Astrocyte of the spinal cord (primary cell): ENCODE measurements at places on chromosomes 7 and 10.

GRCh38 chr10:43312612-43313011 lies 45.7 kb upstream of the RASGEF1A start:
- no peak for DNase-seq

DNA sequence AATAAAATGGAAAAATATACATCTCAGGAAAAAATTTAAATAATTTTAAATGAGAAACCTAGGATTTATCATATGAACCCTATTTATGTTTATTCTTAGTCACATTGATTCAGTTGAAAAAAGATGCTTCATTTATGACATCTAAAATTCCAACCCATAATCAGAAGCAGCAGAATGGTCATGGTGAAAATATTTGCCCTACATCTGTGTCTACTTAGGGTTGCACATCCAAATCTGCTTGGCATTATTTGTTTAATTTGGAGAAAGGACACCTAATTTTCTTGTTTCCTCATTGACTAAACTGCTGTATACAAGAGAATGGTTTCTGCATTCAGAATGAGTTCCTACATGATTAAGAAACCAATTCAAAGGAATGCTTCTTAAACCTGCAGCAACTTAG lies 72.9 kb upstream of the SKAP2 start:
- no peak for DNase-seq

- DNase-seq = peak; percentile 42
Measured at GRCh38 chr7:42338231-42338915, 101.4 kb upstream of the GLI3 start.

DNA sequence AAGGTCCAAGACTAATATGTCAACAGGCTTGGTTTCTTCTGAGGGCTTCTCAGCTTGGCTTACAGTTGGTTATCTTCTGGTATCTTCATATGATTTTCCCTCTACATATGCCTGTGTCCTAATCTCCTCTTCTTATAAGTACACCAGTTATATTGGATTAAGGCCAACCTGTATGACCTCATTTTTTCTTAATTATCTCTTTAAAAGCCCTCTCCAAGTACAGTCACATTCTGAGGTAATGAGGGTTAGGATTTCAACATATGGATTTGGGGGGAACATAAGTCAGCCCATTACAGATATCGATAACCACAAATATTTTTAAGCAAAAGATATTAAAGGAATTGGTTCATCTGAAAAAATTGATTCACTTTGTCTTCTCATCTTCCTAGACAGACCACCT lies 49.2 kb downstream of the IQUB start:
- no peak for DNase-seq

GRCh38 chr10:17241611-17242333 lies 13.7 kb downstream of the VIM start:
- no peak for DNase-seq

- no peak for DNase-seq
Measured at GRCh38 chr7:151119902-151120301, 33.6 kb downstream of the AGAP3 start.

DNA sequence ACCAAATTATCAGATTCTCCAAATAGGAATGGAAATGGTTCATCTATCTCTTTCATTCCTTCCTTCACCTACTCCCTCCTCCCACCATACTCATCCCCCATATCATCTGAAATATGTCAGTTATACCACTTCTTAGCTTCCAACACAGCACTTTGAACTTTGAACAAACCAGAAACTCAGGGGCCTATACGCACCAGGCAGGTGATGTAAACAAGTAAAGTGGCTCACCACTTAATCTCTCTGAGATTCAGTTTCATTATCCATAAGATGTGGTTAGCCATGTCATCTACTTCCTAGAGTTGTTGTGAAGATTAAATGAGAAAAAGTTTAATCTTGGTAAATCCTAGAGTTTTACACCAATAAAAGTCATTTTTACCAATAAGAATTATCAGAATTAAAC lies 65.9 kb upstream of the LRRN3 start:
- DNase-seq = no peak

- DNase-seq = peak; percentile 31
Measured at GRCh38 chr10:86730227-86730626, 26.2 kb upstream of the BMPR1A start.

DNA sequence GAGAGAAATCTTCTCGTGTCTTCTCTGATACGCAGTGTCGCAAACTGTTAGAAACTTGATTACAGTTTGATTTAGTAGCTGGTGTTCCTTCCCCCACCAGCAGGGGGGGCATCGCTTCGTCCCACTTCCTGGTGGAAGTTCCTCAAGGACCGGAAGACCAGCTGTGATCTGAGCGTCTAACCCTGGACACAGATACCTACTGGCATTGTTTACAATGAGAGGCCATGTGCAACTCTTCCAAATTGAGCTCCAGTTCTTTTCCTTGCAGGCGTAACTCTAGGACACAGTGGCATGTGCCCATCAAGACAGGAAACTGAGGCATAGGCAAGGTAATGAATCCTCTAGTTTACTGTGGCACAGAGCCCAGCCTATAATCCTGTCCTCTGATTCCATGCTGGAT lies 219.0 kb downstream of the CCDC3 start:
- DNase-seq = no peak

- no peak for DNase-seq
Measured at GRCh38 chr10:22344249-22344648, 1.0 kb upstream of the SPAG6 start.

- no peak for DNase-seq
Measured at GRCh38 chr7:144407266-144407931, 3.9 kb upstream of the NOBOX start.

DNA sequence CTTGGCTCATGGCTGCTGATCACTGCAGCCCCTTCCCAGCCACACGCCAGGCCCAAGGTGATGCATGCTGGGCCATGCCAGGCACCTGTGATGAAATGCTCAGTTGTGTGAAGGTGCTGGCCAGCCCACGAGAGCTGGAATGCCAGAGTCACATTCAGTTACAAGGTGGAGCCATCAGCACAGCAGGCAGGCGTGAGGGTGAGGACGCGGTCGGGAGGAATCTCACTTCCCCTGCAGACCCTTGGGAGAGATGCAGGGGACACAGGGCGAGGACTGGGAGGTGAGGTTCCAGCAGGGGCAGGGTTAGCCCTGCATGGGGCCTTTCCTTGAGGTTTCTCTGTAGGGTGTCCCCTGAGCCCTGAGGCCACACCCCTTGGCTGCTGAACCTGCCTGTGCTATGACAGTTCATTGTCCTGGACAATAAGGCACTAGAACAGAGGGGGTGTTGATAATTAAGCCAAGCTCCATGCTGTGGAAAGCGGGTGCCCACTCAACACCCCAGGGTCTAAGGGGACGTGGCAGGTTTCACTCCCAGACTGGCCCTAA lies 82.4 kb downstream of the ADARB2 start:
- no peak for DNase-seq

GRCh38 chr7:39153647-39154046 lies 175.9 kb downstream of the POU6F2 start:
- no peak for DNase-seq

- DNase-seq = no peak
Measured at GRCh38 chr10:123771877-123772644, 105.9 kb downstream of the GPR26 start.

GRCh38 chr10:129936266-129936922 lies 27.7 kb downstream of the EBF3 start:
- no peak for DNase-seq

- peak; percentile 86 for DNase-seq
Measured at GRCh38 chr7:7693881-7694280, 24.5 kb downstream of the RPA3 start.
